Activated T-cell treated with anti-CD3 and anti-CD28 coated beads for 4 hours (primary cell): ENCODE measurements at places on chromosomes 7 and 10.

- no peak for DNase-seq
Measured at GRCh38 chr7:21426286-21427181, 1.3 kb upstream of the SP4 start.

DNA sequence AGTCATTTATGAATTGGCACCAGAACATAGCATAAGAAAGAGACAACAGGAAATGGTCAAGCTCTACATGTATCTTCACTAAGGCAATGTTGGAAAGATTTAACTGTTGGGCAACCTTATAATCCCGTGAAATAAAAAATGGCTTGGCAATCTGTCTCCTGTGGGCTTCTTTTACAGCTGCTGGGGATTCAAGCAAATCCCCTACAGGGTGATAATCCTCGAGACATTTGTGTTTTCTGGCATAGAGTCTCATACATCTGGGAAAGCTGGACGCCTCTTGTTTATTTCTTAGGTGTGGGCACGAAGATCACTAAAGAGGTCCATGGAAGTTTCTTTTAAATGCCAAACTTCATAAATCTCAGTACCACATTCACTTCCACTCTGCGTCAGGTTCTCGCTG lies 82.2 kb upstream of the GPR141 start:
- no peak for DNase-seq

DNA sequence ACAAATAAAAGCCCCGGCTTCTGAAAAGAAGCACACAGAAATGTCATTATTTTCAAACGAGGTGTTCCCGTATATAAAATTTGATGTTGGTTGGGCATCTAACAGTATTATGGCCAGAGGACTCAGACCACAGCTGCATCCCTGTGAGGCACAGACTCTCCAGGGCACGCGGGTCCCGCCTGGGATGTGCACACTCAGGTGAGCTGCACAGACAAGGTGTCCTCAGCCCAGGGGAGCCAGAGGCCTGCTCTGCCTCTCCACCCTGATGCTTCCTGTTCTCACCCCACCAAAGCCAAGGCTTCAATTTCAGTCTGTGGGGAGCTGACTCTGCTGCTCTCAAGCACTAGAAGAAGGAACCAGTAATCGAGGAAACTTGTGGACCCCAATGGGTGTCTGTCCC lies 1.7 kb upstream of the CYP2E1 start:
- no peak for DNase-seq

GRCh38 chr7:116236020-116236630 lies 25.8 kb downstream of the TES start:
- peak; percentile 52 for DNase-seq

GRCh38 chr10:46277840-46278239 lies 9.0 kb upstream of the ANTXRL start:
- no peak for DNase-seq

DNA sequence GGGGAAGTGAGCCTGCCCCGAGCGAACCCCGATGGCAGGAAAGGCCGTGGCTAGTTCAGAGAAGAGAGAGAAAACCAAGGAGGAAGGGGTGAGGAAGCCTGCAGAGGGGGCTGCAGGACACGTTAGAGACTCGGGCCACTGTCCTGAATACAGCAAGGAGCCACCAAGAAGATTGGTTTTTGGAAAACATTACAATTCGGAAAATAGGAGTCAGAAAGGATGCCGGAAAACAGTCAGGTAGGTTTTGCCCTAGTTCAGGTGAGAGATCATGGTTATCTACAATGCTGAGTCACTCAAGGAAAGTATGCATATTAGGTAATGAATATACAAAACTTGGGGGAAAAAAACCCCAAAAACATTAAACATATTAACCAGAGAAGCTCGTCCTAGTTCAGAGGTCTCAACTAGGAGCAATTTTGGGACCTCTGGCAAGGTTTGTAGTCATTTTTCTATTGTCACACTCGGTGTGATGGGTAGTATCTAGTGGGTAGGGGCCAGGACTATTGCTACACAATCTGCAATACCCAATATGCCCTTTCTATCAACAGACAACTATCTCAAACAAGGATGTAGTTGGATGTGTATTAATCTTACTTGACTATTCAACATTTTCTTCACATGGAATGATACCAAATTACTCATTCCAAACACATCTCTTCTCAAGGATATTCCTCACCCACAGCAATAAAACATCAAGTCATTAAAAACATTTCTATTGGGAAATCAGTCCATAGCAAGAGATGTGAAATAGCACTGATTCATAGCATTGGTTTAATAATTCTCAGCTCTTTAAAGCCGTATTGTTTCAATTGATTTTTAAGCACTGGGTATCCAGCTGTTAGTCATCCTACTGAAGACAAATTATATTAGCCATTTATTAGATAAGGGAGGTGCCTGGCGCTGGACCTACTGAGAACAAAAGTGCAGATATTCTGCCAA lies 74.4 kb upstream of the RSU1 start:
- peak; percentile 38 for DNase-seq

DNA sequence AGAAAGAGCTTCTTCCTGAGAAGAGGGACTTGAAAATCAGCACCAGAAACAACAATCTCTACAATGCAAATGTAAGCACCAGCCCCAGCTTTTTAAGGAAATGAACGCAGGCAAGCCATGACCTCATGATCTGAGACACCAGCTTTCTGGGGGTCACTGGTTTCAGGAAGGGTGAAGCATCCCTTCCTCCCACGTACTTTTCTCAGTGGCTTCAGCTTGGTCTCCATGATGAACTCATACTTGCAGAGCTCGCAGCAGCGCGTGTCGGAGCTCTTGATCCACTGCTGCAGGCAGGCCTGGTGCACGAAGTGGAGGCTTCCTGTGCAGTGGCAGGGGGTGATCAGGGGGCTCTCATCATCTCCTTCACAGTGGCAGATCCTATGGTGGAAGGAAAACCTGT lies 87.0 kb downstream of the ALOX5 start:
- no peak for DNase-seq

DNA sequence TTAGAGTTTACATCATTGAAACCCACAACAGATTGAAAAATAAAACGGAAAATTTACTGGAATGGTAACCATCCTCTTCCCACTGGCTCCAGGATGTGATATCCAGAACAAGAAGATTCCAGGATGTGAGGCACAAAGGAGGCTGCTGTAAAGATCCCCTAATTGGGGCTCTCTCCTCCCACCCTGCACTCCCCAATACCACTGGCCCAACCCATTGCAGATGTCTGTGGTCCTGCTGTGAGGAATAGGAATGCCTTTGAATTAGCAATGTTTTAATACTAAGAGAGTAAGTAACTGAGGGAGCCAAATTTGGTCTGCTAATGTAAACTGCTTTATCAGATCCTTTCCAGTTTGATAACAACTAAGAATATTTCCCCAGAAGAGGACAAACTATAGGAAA lies 225.9 kb upstream of the INHBA start:
- DNase-seq, result no peak

GRCh38 chr7:12030116-12030515 lies 181.0 kb upstream of the TMEM106B start:
- no peak for DNase-seq

- DNase-seq, result no peak
Measured at GRCh38 chr7:2248984-2249694, 7.1 kb downstream of the NUDT1 start.

- no peak for DNase-seq
Measured at GRCh38 chr7:152572101-152572500, 103.8 kb downstream of the XRCC2 start.

GRCh38 chr7:40822861-40823260 lies 688.1 kb downstream of the SUGCT start:
- DNase-seq, result no peak

DNA sequence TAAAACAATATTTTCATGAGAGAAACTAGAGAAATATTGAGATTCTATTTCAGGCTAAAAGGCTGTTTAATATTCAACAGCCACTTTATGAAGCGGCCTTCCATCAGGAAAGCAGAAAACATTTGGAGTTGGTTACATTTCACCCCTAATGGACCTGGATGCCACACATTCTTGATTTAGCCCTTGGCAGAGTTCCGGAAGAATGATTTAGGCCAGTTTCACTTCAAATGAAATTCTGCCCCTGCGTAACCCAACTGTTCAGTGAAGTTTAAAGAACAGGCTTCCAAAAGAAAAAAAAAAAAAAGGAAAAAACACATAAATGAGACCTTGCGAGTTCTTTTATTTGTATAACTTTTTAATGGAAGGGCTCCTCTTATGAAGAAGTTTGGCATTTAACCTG lies 239.2 kb upstream of the AKR1E2 start:
- DNase-seq, result no peak

GRCh38 chr7:24831240-24831639 lies 74.0 kb upstream of the GSDME start:
- DNase-seq, result no peak

GRCh38 chr7:13496976-13497375 lies 492.5 kb downstream of the ETV1 start:
- DNase-seq, result no peak

DNA sequence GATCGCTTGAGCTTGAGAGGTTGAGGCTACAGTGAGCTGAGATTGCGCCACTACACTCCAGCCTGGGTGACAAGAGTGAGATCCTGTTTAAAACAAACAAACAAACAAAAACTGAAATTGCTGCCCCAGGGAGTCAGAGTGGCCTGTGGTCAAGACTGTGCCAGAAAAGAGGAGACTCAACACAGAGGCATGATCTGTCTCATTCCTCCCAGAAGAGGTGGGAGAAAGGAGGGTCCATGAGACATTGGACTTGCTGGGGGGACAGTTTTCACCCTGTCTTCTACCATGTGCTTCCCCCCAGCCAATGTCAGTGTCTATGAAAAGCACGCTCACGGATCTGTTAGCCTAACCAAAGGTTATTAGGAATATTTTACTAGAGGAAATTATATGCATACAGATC lies 3.2 kb downstream of the ZNF853 start:
- no peak for DNase-seq

DNA sequence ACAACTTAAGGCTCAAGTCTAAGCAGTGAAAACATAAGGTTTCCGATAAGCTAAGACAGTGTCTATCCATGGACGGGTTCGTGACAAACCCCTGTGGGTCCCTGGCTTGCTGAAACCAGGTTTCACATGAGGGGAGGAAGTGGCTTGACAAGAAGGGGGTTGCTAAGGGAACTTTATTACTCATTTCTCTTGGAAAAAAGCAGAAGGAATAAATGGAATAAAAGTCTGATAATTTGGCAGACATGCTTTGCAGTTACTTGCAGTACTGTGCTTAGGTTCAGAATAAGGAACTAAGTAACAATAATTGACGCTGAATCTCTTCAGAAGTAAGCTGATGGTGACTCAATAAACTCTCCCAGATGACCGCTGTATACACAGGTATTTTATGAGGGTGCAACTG lies 34.7 kb downstream of the RBM17 start:
- DNase-seq, result no peak

GRCh38 chr7:130491841-130492522 lies at the start of gene MEST:
Gene MEST (plus strand): TSS chr7:130492085. CDS start chr7:130492314, 229 bp downstream.
- no peak for DNase-seq

GRCh38 chr10:106134326-106135000 lies 1030.0 kb downstream of the SORCS1 start:
- DNase-seq, result no peak

- DNase-seq, result no peak
Measured at GRCh38 chr10:50501478-50501877, 122.3 kb downstream of the SGMS1 start.

DNA sequence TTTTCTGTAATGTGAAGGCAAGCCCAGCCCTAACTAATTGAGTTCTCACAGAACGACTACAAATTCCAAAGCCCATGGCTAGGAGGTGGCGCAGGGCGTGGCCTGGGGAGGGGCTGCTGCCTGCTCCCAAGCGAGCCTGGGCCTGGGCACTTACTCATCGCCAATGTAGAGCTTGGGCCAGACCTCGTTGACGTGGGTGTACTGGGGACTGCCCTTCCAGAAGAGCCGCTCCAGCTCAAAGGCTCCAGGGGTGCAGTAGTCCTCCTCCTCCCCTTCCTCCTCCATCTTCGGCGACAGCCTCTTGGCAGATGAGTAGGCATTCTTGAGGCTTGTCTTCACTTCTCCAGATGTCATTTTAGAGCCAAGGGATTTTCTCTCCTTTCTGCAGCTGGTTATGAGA lies 53.3 kb upstream of the SAMD8 start:
- DNase-seq, result no peak

- no peak for DNase-seq
Measured at GRCh38 chr10:72035252-72035887, 53.0 kb downstream of the SPOCK2 start.

GRCh38 chr7:100132126-100132525 lies 5.4 kb downstream of the MBLAC1 start:
- no peak for DNase-seq

DNA sequence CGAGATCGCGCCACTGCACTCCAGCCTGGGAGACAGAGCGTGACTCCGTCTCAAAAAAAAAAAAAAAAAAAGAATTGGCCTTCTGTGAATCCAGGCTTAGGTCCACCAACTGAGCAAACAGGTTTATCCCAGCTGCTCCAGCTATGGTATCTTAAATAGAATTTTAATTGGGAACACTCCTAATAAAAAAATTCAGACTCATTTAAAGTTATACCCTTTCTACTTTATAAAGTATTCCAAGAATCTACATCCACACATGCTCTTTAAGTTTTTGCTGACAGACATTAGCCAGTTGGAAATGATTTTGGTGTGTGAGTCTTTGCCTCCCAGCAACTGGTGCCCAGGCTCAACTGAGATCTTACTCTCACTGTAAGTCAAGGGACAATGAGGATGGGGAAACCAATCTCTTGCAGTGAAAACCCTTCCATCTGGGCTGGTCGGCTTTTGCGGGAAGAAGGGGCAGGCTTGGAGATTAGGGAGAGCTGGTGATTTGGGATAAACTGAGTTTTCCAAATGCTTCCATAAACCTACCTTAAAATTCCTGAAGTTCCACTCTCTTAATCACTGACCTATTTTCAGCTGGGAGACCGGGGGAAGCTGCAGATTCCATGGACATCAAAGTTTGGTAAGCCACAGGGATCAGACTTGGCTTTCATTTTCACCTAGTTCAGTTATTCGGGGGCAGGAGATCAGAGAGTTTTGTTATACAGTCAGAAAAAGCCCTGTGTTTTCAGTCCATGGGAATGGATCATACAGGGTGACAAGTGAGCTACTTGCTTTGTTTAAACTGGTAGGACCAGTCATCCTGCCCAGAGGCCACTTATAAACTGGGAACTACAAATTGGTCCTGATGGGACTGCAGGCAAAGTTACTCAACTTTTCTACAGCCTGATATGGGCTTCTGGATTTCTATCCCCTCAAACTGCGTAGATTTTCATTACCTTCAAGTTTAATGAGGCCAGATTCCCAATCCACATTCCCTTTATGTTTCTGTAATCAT lies 89.3 kb upstream of the ZNF746 start:
- DNase-seq, result no peak

GRCh38 chr7:88280801-88281200 lies 25.9 kb downstream of the STEAP4 start:
- DNase-seq, result no peak

DNA sequence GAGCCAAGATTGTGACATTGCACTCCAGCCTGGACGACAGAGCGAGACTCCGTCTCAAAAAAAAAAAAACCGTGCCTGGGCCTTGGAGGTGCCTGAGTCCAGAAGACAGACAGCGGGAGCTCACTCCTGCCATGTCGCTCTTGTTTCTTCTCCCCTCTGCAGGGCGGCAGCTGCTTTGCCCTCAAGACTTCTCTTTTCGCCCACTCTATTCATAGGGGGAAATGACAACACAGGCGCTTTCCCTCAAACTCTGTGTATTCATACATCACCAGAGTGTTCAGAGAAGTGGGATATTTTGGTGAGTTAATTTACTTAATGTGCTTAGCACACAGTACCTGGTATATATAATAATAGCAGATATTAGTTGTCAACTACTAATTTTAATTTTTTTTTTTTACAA lies 44.5 kb downstream of the FOXK1 start:
- no peak for DNase-seq

- DNase-seq, result no peak
Measured at GRCh38 chr10:126373972-126374371, 14.3 kb downstream of the ADAM12 start.
